SK-N-SH (cell line): ENCODE measurements at places on chromosomes 2 and 18.

DNA sequence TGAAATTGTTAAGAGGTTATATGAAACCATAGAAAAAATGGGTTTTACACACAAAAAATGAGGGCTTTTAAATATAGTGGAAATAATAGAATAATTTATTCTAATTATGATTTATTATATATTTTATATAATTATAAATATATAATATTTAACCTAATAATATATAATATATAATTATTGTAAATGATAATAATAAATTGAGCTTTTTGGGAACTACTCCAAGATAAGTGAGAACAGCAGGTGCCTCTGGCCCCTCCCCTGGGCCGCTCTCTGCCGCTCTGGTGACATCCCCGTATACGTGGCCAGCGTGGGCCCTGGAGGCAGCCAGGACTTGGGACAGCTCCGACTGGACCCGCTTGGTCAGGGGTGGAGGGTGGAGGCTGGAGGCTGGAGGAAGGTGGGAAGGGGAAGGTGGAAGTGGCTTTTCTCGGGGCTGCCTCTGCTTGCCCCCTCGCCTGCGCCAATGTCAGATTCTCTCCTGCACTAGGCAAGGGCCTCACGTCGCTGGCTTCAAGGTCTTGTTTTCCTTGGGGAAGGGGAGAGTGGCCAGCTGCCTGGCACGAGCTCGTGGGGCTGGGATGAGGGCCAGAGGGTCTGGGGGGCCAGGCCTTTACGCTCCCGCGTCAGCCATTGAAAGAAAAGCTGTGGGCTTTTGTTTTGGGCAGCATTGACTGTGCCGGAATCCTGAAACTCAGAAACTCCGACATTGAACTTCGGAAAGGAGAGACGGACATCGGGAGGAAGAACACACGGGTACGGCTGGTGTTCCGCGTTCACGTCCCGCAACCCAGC is 54.8 kb downstream of the NFATC1 start:
- DNase-seq, result no peak

- DNase-seq, result no peak
These were observed 514.9 kb downstream of the PTPRM start for GRCh38 chr18:8081872-8082553.

GRCh38 chr2:95345563-95346230 is 48.5 kb downstream of the KCNIP3 start:
- DNase-seq, result peak; percentile 95

- DNase-seq, result no peak
These were observed 1.5 kb downstream of the ACKR3 start for GRCh38 chr2:236571145-236571544.

GRCh38 chr2:177753682-177754491 is 318.7 kb downstream of the PDE11A start:
- DNase-seq, result peak; percentile 41
